ENCODE measurements at places on chromosomes 4 and X. TPM values are rescaled to one million over a fixed set of nuclear protein-coding genes. Genes with fewer than 3 reads are reported as not detected.

SPANXB1 gene
- not detected for total RNA-seq

SHROOM4 gene
- total RNA-seq = 6.8 TPM

HCFC1 gene
- 12.8 TPM for total RNA-seq

AMBN gene
- total RNA-seq = not detected

TEX13D gene
- 0.04 TPM for total RNA-seq

LRCH2 gene
- 4.0 TPM for total RNA-seq

EFNB1 gene
- 63.7 TPM for total RNA-seq

CT45A2 gene
- total RNA-seq = not detected

PSAPL1 gene
- total RNA-seq = not detected

MSANTD1 gene
- 0.89 TPM for total RNA-seq

UGT2B11 gene
- 0.13 TPM for total RNA-seq

ARAP2 gene
- 1.6 TPM for total RNA-seq

GAK gene
- 30.4 TPM for total RNA-seq

TLR1 gene
- 4.7 TPM for total RNA-seq

PPARGC1A gene
- total RNA-seq = 10.9 TPM

OPN1MW3 gene
- total RNA-seq = not detected

UCP1 gene
- total RNA-seq = not detected

BCORL1 gene
- 4.3 TPM for total RNA-seq

FAAH2 gene
- total RNA-seq = 0.49 TPM

CLIC2 gene
- total RNA-seq = 3.8 TPM

CABS1 gene
- total RNA-seq = not detected

SEC24B gene
- 14.7 TPM for total RNA-seq

GAB3 gene
- 6.5 TPM for total RNA-seq

CXCL6 gene
- total RNA-seq = not detected

SLC9B1 gene
- total RNA-seq = 2.6 TPM

GABRQ gene
- 1.2 TPM for total RNA-seq

PHEX gene
- 4.9 TPM for total RNA-seq

Data from muscle of leg (tissue), 16 donors.